ENCODE measurements at places on chromosomes 13 and 19.

- no peak for DNase-seq
Measured at GRCh38 chr19:11598103-11598483, 810 bp downstream of the ZNF627 start.

- peak; percentile 58 for DNase-seq
Measured at GRCh38 chr19:1618157-1619093, 13.2 kb upstream of the UQCR11 start.

DNA sequence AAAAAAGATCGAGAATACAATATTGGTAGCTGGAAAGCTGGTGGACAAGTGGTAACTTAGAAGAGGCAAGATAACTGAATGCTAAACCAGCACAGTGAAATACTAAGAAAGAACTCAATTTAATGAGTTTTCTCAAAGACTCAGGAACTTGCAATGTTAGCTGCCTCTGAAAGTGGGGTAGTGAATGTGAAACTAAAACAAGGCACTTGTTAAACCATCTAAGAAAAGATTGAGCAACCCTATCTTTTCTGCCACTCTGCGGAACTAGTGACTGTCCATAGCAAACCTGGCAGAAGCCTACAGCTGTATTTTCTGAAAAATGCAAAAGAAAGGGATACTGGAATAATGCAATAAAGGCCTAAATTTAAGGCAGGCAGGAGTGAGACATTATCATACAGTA lies 1574.4 kb upstream of the PRR20A start:
- no peak for DNase-seq

DNA sequence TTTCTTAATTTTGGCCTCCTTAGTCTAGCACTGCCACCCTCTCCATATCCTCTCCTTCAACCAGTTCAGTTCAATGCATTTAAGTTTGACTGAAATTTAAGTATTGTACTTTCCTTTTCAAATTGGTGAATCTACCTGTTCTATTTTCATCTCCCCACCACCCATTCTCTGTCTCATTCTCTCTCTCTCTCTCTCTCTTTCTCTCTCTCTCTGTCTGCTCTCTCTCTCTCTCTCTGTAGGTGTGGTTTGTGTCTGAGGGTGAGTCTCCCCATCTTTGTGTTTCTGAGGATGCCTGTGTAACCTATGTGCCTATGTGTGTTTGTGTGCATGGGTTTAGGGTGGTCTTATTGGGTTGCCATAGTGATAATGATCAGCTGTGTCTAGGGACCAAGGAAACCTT lies 10.1 kb downstream of the PDX1 start:
- no peak for DNase-seq

- no peak for DNase-seq
Measured at GRCh38 chr13:34128661-34129060, 310.7 kb downstream of the RFC3 start.

DNA sequence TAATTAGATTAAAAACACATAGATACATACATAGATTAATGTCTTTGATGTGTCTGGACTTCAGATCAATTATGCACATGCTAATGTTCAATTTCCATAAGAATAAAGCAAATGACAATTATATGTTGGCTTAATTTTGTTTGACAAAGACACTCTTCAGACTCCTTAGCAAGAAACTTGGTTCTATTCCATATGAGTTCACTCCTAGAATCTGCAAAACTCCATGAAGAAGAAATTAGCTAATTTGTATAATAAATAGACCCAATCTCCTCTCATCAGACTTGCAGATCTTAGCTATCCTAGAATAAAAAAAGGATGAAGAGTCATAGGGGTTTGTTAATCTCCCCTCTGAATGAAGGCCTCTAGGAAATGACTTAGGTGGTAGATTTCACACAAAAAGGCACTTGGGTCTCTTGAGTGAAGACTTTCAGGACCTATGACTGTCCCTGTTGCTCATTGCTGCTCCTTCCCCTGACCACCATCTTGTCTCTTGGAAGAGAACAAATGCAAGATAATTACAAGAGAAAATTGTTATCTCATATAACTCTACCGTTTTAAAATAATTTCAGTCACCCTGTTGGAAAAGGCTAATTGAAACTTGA lies 302.2 kb downstream of the EFNB2 start:
- no peak for DNase-seq

DNA sequence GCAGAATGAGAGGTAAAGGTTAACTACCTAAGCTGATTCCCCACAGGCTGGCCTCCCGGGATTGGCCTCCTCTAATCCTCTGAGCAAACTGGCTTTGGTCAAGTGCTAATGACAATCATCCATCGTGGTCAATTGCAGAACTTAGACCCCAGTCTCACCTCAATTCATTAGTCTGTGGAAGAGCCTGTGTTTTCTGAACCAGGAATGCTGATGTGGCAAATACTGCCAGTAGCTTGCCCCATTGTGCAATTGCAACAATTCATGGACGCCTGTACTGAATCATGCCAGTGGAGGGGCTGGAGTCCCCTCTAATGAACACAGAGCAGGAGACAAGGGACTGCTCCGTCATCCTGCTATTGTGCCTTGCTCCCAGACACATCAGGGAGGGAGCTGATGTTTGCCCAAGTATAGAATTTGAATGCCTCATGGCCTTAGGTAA lies 1256.5 kb downstream of the EFNB2 start:
- DNase-seq: no peak

- peak; percentile 87 for DNase-seq
Measured at GRCh38 chr19:41706741-41707501, 1.5 kb upstream of the CEACAM5 start.

GRCh38 chr19:44613295-44614178 lies at the start of gene IGSF23:
Gene IGSF23, plus strand, starts transcription at chr19:44613563. Its CDS starts 83 bp downstream, at chr19:44613646.
- no peak for DNase-seq

- DNase-seq: no peak
Measured at GRCh38 chr13:27857282-27857681, 62.5 kb upstream of the PDX1 start.

DNA sequence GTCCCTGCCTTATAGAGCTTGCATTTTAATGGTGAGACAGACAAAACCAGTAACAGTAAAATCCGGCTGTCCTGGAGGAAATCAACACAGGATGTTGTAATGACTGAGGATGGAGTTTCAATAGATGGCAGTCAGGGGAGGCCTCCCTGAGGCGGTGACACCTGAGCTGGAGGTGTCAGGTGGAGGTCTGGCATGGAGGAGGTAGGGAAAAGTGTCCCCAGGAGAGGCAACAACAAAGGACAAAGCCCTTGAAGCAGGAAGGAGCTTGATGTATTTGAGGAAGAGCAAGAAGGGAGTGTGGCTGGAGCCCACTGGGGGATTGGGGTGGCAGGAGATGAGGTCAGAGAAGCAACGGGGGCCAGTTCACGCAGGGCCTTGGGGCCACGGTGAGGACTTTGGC lies 7.8 kb downstream of the GRIN2D start:
- no peak for DNase-seq

- DNase-seq: no peak
Measured at GRCh38 chr13:23551213-23552008, 18.8 kb upstream of the TNFRSF19 start.

DNA sequence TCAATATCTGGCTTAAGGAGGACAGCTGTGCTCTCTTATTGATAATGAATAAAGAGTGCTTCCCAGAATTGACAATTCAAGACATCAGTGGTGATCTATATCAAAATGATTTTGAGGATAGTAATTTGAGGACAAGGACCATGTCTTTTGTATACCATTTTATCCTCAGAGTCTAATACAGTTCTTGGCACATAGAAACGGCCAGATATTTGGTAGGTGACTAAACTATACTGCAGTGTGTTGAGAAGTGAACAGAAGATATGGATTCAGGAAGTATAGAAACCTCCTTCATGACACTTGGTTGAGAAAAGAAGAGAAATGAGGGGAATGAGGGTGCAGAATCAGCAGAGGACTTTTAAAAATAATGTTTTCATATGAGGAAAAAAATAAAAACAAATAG lies 16.1 kb upstream of the LMO7 start:
- no peak for DNase-seq

DNA sequence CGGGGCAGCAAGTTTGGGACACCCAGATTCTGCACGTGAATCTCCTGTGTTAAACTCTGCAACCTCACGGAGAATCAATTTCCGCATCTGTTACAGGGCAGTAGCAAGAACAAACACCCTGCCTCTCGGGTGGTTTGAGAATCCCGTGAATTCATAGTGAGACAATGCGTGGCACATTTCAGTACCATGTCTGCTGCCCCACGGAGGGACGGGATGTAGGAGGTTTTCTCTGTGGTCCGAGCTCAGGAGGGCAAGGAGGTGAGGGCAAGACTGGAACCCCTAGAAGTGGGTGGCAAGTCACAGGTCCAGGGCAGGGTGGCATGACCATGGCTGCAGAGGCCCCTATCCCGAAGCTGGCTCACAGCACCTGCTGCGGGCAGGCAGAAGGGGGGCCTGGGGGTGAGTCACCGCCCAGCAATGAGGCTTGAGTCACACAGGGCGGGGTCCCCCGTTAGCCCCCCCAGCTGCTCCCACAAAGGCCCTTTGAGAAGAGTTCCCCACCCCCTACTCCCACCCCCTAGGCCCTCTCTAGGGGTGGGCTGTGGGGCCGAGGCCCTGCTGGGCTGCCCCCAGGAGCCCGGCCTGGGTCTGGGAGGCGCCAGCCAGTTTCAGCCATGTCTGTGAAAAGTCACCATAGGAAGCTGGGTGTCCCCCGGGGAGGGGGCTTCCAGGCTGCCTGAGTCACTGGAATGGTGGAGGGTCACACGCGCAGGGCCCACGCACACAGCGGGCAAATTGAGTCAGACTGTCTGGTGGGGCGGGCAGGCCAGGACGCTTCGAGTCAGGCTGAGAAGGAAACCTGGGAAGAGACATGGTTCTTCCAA lies 25.8 kb upstream of the NANOS3 start:
- DNase-seq: peak; percentile 91

GRCh38 chr19:14408491-14409145 lies 10.5 kb downstream of the DDX39A start:
- DNase-seq: no peak

DNA sequence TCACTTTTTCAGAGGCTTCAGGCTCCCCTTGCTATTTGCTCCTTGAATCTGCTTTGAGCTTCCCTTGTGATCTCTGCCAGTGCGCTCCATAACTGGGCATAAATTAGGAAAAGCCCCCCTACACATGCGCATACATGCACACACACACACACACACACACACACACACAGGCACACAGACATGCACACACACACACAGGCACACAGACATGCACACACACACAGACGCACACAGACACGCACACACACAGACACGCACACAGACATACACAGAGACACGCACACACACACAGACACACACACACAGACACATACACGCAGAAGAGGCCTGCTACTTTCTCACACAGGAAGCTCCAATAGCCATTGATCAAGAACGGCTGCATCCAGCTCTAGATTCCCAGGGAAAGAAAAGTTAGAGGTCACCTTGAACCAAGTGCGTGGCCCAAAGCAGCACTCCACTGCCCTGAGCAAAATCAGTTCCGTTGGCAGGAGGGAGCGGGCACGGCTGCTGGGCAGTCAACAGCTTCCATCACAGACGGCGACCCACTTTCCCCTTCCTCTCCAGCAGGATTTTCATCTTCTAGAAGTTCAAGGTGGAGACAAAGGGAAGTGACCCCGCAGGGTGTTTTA lies 145.6 kb downstream of the DPF1 start:
- no peak for DNase-seq

- no peak for DNase-seq
Measured at GRCh38 chr13:19519049-19519448, 42.3 kb downstream of the TPTE2 start.

Data from Calu3 (cell line).